ENCODE measurements at places on chromosomes 4 and X.

DNA sequence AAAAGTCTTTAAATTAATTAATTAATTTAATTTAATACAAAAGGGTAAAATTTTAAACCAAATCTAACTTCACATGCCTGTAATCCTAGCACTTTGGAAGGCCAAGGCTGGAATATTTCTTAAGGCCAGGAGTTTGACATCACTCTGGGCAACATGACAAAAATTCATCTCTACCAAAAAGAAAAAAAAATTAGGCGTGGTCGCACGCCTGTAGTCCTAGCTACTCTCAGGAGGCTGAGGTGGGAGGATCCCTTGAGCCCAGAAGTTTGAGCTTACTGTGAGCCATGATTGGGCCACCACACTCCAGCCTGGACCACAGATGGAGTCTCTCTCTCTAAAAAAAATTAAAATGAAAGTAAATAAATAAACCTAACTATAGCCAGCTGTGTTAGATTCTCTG, 39.2 kb upstream of the ANTXR2 start:
- peak; percentile 53 for DNase-seq

DNA sequence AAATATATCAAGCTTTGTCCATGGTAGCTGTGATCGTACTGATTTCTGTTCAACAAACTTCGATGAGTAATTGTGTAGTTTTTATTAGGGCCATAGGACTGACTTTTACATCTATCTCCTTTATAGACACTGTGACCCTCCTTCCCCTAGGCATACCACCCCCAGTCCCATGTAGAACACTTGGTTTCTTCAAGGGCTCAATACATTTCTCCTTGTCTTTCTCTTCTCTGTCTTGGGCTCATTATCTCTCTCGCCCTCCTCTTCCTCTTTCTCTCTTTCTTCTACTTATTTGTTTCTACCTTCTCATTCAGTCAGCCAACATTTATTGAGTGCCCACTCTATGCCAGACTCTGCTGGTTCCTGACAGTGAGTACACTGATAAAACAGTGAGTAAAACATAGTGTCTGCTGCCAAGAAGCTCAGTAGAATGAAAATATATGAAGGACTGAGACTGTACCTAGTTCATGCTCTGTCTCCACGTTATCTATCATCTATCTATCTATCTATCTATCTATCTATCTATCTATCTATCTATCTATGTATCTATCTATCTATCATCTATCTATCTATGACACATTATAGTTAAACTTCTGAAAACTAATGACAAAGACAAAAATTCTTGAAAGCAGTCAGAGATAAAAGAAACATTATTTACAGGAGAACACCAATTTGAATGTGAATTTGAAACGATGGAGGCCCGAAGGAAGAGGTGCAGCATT, 122.8 kb downstream of the RBMX2 start:
- DNase-seq: no peak

GRCh38 chrX:153921070-153921469, 5.0 kb downstream of the ARHGAP4 start:
- DNase-seq: no peak

- peak; percentile 6 for DNase-seq
Measured at GRCh38 chrX:140701480-140701879, 8.1 kb upstream of the LINC00632 start.

- no peak for DNase-seq
Measured at GRCh38 chr4:38243388-38244053, 283.3 kb downstream of the PTTG2 start.

DNA sequence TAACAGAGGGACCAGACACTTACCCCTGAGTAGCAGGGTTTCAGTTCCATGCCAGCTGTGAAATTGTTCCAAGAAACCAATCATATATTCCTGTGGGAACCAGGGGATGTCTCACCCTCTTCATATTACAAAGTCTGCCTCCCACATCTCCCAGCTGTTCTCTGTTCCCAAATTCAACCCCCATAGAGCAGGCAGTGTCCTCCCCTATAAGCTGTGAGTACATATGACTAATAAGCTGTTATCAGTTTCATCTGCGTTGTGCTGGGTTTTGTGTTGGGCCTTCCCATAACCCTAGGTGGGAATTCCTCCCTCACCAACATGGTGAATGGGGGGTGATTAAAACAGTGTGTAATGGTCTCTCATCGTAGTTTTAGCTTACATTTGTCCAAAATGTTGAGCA, 41.0 kb downstream of the CEP44 start:
- DNase-seq: no peak

DNA sequence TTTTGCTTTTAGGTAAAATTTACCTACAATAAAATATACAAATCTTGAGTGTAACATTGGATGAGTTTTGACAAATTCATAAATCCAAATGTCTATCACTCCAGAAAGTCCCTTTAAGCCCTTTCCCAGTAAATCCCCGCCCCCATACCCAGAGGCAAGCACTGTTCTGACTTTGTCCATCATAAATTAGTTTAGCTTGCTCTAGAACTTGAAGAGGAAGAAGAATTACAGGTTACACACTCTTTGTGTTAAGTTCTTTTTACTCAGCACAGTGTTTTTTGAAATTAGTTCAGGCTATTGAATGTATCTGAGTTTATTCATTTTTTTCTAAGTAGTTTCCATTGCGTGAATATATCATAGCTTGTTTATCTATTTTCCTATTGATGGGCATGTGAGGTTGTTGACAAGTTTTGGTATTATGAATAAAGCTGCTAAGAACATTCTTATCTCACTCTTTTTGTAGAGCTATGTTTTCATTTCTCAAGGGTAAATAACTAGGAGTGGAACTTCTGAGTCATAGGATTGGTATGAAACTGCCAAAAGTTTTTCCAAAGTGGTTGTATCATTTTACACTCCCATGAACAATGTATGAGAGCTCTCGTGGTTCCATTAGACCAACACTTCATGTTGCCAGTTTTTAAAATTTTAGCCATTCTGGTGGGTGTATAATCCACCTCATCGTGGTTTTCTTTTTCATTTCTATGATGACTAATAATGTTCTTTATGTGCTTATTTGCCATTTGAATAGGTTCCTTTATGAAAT, 22.4 kb upstream of the HPSE start:
- DNase-seq: peak; percentile 92

DNA sequence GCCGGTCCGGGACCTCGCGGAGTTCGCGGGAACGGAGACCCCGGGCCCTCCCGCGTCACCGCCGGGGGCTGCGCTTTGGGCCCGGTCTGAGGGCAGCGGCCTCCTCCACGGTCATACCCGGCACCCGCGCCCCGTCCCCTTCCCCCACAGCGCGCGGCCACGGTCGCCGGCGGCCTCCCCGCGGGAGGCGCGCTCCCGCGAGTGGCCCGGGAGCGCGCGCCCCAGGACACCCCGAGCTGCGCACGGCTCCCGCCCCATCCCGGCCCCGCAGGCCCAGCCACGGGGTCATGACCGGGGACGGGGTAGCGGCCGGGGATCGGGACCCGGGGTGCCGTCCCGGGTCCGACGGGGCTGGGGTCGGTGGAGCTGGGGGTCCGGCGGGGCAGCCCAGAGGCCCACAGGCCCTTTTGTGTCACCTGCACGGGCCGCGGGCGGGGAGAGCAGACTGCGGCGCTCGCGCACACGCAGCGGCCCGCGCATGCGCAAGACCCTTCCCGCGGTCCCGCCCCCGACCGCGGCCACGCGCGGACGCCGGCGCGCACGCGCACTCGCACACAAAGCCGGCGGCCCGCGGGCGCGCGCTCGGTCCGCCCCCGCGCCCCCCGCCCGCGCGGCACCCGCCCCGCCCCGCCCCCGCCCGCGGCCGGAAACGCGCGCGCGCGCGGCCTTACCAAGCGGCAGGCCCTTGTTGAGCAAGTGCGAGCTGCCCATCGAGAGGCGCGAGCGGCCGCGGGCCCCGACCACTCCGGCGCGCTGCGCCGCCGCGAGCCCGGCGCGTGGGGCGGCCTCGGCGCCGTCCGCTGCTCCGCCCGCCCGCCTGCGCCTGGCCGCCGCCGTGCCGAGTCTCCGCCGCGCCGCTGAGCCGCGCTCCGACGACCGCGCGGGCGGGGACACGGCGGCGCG, at the start of gene CTBP1:
Gene CTBP1, minus strand, starts transcription at position 886 of the 903 bp plus-strand sequence. CDS start 7,799 bp downstream, outside the sequence.
- peak; percentile 47 for DNase-seq

- DNase-seq: no peak
Measured at GRCh38 chrX:121639781-121640180, 592.4 kb downstream of the GLUD2 start.

- no peak for DNase-seq
Measured at GRCh38 chr4:124019749-124020549, 623.4 kb downstream of the SPRY1 start.

GRCh38 chr4:123995936-123996335, 599.3 kb downstream of the SPRY1 start:
- peak; percentile 81 for DNase-seq

- DNase-seq: no peak
Measured at GRCh38 chr4:24067367-24068193, 177.7 kb upstream of the PPARGC1A start.

DNA sequence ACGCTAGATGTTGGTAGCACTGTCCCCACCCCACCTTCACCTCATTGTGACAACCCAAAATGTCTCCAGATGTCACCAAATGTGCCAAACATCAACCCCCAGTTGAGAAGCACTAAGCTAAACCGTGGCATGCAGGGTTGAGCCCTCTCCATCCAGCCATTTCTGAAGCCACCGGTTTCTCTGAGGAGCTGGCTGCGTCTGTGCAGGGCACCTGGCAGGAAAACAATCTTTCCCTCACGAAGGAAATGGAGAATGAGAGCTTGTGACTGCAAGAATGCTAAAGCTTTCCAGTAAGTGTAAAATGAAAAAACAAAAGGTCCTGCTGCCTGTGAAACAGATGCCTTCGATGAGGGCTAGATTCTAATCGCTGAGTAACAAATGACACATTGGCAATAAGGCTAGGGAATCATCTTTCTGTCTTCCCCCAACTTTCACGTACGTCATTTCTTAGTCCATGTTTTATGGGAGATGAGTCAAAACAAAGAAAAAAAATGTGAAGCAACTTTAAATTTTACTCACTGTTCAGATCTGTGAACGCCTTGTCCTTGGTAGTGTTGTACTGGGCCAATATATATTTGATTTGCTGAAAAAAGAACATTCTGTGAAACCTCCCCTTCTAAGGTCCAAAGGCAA, 59.9 kb downstream of the PROM1 start:
- DNase-seq: peak; percentile 38
